ENCODE measurements at places on chromosomes 6 and 20.

DNA sequence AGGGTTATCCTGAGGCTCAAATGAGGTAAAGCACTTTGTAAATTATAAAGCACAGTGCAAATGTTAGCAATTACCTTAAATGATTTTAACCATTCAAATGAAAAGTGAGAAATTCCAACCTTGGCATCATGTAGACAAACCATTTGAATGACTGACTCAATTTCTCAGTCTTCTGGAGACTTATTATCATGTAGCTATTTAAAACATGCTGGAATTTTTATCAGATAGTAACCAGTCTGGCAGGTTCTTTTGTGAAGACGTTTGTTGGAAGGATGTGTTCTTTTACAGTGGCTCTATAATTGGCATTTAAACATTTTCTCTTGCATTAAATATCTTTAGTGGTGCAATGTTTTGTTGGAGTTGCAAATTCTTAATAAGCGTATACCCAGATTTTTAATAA is 386.6 kb downstream of the NKAIN2 start:
- no peak for DNase-seq

GRCh38 chr6:91476000-91476399 is 889.1 kb upstream of the MAP3K7 start:
- DNase-seq = peak; percentile 1

DNA sequence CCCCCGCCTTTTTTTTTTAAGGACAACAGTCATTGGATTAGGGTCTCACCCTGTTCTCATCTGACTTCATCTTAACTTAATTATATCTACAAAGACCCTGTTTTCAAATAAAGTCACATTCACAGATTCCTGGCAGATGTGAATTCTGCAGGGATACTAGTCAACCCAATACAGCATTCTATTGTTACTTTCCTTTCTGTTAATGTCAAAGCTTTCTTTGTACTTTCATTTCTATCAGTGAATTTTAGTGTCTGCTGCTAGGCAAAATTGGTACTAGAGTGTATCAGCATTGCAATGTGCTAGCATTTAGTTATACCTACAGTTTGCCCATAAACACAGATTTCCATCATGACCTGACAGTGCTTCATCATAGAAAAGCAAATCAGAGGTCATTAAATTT is 281.9 kb downstream of the CDKAL1 start:
- DNase-seq = no peak

- no peak for DNase-seq
These were observed 112.5 kb downstream of the IPCEF1 start for GRCh38 chr6:154243793-154244750.

DNA sequence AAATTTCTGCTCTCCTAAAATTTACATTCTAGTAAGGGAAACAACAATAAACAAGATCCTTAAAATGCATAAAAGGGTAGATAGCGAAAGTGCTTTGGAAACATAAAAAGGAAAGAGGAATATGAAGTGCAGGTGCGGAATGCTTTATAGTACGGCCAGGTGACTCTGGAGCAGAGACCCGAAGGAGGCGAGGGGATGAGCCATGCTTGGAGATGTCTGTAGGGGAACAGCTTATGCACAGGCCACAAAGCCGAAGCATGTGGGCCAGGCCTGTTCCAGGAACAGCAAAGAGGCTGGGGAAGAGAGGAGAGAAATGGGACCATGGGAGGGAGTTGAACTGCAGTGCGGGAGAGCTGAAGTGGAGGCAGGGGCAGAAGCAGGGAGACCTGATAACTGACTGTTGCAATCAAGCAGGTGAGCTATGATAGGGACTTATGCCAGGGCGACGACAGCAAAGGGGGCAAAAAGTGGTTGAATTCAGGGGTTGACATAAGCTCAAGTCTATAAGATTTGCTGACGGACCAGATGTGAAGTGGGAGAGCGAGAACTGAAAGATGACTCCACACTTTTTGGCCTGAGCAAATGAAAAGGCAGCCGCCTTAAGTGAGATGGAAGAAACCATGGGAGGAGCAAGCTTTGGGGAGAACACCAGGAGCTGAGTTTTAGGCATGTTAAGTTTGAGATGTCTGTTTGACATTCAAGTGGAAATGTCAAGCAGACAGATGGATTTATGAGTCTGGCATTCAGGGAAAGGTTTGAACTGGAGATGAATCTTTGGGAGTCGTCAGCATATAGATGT is 83.1 kb downstream of the CNBD2 start:
- DNase-seq = no peak

DNA sequence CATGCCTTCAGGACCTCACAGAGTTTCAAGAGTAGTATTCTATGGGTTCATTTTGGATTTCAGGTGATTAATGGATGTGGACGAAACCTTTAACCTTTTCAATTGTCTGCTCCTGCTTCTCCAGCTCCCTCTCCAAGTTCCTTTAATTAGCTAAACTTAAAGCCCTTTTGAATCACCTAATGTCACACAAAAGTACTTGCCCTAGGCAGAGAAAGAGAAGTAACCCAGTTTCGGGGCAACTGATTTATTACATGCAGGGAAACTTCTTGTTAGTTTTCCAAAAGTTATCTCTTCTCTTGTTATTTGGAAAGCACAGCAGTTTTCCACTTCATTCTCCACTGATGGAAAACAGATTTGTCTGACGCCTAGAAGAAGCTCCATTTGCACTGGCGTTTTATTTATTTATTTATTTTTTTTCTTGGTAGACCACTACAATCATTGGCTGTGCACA is 407.7 kb upstream of the JARID2 start:
- DNase-seq = no peak

GRCh38 chr6:167758309-167759023 is 68.2 kb upstream of the AFDN start:
- no peak for DNase-seq

DNA sequence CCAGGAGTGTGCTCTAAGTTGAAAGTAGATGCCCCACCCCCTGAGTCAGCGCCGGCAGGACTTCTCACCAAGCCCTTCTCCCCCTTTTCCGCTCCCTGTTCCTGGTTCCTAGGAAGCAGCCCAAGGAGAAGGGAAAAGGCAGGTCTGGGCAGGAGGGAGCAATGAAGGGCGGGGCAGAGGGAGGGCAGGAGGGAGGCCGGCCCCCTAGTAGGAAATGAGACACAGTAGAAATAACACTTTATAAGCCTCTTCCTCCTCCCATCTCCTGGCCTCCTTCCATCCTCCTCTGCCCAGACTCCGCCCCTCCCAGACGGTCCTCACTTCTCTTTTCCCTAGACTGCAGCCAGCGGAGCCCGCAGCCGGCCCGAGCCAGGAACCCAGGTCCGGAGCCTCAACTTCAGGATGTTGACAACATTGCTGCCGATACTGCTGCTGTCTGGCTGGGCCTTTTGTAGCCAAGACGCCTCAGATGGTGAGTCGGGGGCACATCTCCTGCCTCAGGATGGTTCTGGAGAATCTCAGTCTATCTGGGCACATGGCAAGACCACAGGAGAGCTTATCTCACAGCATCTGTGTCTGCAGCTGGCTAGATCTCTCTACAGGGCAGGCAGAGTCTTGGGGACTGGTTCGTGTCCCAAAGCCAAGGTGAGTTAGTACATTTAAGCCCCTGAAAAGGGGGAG is at the start of gene PROCR:
Gene PROCR, plus strand, starts transcription at position 320 of the 681 bp plus-strand sequence. Its CDS starts 83 bp downstream, at position 403.
- peak; percentile 51 for DNase-seq

DNA sequence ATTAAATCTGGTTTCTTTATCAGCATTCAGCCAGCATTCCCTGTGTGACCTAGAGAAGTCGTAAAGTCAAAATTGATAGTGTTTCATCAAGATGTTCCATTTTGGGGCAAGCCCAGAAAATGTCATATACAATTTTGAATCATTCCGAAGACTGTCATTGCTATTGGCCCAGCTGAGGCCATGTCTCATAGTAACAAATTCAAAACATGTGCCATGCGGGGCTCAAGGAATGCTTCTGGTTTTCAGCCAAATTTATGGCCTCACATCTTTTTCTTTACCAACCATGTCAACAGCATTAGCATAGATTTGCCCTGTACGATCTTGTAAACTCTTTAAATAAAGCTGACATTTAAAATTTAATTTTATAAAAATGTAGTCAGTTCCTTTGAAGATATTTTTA is 314.7 kb downstream of the PAX1 start:
- DNase-seq = no peak

DNA sequence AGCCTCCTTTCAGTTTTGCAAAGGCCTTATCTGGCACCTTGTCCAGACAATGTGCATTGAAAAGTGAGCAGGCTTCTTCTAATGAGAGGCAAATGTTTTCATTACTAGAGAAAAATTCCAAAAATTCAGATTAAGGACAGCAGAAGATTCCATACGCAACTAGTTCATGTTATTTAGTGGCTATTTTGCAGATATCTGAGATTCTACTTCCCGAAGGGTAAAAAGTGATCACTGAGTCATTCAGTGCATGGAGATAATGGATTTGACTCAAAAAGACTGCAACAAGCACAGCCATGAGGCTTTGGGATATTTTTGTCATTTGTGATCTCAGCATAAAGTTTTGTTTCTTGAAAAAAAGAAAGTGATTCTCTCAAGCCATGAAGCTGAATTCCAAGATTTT is 29.9 kb downstream of the METTL24 start:
- DNase-seq = no peak

- DNase-seq = no peak
These were observed 171.3 kb upstream of the HDAC2 start for GRCh38 chr6:114142258-114142657.

GRCh38 chr6:137737836-137738596 is 129.0 kb upstream of the TNFAIP3 start:
- DNase-seq = no peak

DNA sequence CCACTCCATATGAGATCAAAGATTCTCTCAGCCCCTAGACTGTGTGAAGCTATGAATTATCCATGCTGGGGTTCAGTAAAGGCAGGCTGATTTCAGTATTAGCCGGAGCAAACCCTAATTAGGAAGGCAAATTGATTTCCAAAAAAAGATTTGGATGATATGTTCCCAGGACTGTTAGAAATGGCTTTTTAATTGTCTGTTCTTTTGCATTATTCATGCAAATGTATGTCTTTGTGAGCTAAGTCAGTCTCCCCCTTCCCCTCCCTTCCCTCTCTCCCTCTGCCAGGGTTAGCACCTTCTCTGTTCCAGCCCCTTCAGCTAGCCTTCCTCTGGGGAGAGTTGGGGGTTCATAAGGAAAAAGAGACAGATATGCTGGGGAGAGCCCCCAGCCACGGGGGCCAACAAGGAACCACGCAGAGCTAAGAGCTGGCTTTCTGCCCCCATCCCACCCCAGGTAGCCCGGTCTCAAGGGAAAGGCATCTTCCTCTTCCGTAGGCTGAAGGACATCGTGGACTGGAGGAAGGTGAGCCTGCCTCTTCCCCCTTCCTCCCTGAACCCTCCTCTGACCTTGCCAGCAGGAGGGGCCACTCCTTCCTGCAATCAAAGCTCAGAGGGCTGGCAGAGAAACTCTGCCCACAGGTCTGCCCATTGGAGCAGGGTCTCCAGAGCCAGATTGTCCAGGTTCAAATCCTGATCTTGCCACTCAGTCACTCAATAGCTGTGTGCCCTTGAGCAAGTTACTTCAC is 32.3 kb downstream of the PDRG1 start:
- no peak for DNase-seq

DNA sequence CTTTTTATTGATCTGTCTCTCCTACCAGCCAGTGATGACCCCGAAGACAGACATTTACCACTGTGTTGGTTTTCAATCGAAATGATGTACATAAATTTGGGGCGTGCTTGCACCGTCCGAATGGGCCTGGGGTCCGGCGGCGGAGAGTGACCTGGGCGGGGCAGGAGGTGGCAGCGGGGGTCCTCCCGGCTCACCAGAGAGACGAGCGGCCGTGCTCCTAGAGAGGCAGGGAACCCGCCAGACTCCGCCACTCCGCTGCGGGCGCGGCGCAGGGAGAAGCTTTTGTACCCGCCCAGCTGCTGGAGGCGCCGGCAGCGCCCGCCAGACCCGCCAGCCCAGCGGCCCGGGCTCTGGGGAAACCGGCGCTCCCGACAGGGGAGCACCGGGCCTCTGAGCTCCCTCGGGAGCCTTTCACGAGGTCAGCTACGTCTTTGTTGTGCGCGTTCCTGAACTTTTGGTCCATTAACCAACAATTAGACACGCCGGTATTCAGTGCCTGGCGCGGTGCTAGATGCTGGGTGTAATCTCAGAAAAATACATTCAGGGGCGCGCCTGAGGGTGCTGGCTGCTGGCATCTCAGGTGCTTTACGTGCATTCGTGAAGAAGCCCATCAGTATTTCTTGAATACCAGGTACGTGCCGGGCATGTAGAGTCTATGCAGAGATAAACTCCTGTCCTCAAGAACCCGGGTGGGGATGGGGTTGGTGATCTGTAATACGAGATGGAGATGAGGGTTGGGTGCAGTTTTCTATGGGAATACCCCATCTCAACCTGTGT is at the start of gene PGBD1:
Gene PGBD1, plus strand, starts transcription at position 285 of the 777 bp plus-strand sequence. CDS start 2,242 bp downstream, outside the sequence.
- peak; percentile 92 for DNase-seq

GRCh38 chr20:584161-584970 is 25.7 kb downstream of the TCF15 start:
- no peak for DNase-seq

DNA sequence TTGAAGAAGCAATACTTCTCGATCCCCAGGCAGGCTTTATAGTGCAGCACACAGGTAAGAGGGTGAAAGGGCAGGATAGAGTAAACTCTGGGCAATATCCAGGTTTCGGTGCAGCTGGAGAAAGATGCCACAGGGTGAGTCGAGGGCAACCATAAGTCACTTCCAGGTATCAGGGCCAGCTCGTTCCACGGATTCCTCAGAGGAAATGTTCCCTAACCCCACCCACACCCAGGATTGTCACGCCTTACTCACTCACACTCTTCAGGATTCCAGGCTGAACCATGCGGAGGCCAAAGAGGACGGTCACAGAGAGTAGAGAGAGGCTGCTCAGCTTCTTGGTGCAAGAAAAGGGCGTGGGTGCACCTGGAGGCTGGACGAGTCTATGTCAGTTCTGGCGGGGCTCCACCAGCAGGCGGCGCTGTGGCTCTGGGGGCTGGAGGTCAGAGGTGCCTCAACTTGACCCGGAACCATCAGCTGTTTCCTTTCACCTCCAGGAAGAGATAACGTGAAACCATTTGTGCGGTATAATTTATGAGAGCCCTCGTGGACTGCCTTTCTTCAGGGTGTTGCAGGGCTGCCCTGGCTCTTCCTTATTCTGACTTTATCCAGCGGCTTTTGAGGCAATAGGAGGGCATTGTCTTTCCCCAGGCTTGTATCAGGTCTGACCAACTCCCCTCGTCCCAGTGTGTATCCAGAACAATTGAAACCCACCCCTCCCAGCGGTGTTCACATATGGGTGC is 14.5 kb upstream of the WFDC12 start:
- DNase-seq = peak; percentile 39

- no peak for DNase-seq
These were observed 53.0 kb downstream of the FARS2 start for GRCh38 chr6:5314191-5314865.

GRCh38 chr20:43372051-43372450 is 85.6 kb upstream of the SRSF6 start:
- DNase-seq = no peak

- DNase-seq = no peak
These were observed 39.1 kb upstream of the BLCAP start for GRCh38 chr20:37566590-37567330.
